Stimulated activated CD4-positive, alpha-beta T cell treated with anti-CD3 and anti-CD28 coated beads, Interleukin-1b, Interleukin-23, amount 100 ng/mL, for 1 hour (primary cell): ENCODE measurements at places on chromosomes 4 and X.

- no peak for DNase-seq
Observed at GRCh38 chr4:115781528-115782146, 668.2 kb upstream of the NDST4 start.

GRCh38 chrX:111010111-111010510 is 85.9 kb upstream of the PAK3 start:
- DNase-seq = no peak

DNA sequence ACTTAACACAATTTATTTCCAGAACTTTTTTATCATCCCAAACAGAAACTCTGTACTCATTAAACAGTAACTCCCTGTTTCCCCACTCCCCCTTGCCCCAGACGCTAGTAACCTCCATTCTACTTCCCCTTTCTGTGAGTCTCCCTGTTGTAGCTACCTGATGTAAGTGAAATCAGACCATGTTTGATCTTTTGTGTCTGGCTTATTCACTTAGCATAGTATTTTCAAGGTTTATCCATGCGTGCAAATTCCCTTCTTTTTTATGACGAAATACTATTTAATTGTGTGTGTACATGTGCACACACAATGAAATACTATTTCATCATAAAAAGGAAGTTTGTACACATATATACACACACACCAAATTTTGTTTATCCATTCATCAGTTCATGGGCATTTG is 5.2 kb downstream of the PKD2 start:
- no peak for DNase-seq

DNA sequence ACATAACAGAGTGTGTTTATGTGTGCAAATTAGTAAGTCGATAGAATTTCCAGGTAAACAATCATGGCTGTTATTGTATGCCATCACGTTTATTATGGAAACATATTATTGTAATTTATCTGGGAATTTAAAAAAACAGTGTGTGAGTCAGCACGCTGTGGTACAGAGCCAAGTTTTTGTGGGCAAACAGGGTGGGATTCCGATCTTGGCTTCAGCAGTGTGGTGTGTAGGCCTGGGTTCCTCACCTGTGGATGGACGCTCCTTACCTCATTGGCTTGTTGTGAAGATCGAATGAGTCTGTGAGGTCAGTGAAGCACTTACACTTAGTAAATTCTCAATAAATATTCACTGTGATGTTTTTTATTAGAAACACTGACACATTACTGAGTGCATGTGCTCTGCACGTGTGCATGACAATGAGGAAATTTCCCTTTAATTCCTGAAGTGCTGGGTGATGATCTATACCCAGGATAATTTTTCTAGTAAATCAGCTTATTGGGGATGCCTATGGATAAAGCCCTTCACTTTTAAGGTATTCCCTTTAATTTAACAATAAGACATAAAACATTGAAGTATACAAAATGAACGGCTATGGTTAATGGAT is 36.4 kb downstream of the SLIT2 start:
- no peak for DNase-seq

GRCh38 chr4:55756208-55756607 is 63.4 kb upstream of the EXOC1L start:
- DNase-seq = no peak

GRCh38 chr4:66991521-66991920 is 553.8 kb downstream of the CENPC start:
- DNase-seq = no peak
